ENCODE measurements at places on chromosomes 16 and 17.

- no peak for DNase-seq
These were observed 45.4 kb downstream of the BAHCC1 start for GRCh38 chr17:81440511-81441244.

DNA sequence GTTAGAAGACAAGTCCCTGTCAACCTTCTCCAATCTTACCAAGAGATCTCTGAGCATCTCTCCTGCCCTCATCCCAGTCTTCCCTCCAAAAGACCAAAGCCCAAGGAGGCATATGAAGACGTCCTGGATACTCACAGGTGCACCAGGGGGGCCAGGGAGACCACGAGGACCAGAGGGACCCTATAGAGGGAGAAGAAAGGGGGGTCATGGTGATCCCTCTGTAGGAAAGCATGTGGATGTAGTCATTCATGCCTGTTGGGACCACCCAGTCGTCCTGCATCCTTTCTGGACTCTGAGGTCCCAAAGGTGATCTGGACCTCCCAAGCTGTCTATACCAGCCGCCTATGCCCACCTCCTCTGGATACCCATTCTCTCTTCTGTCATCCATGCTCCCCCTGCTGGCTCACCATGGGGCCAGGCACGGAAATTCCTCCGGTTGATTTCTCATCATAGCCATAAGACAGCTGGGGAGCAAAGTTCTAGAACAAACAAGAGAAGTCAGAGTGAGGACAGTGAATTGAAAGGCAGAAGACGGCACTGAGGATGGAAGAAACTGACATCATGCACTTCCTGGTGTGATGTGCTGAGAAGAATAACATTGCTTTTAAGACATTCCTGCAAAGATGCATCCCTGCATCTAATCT, 3.3 kb downstream of the COL1A1 start:
- DNase-seq: peak; percentile 35

GRCh38 chr17:83164490-83164889, 85.1 kb downstream of the METRNL start:
- DNase-seq: no peak

GRCh38 chr16:7820816-7821215, 488.2 kb downstream of the RBFOX1 start:
- no peak for DNase-seq

- DNase-seq: no peak
These were observed 79.6 kb downstream of the BRIP1 start for GRCh38 chr17:61783556-61784304.

DNA sequence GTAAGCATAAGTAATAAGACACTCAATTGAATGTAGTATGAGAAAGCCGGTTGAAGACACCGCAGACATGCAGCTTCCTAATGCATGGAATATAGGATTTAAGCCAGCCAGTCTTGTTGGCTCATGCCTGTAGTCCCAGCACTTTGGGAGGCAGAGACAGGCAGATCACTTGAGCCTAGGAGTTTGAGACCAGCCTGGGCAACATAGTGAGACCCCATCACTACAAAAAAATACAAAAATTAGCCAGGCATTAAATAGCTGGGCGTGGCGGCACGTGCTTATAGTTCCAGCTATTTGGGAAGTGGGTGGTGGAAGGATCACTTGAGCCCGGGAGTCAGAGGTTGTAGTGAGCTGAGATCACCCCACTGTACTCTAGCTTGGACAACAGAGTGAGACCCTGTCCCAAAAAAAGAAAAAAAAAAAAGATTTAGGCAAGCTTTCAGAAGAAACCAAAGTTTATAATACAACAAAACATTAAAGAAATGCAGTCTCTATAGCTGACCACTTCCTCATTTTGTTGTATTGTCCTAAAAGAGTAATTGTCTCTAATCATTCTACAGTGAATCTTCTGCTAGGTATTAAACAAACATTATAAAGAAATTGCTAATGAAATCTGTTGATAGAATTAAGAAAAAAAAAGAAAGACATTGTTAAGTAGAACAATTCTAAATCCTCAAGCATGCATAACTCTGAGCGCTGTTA, 68.6 kb upstream of the KIFC3 start:
- no peak for DNase-seq

- DNase-seq: peak; percentile 62
These were observed 1.2 kb downstream of the RTN4RL1 start for GRCh38 chr17:2023692-2024571.

- DNase-seq: no peak
These were observed 223.7 kb downstream of the FOXL1 start for GRCh38 chr16:86802013-86802412.

DNA sequence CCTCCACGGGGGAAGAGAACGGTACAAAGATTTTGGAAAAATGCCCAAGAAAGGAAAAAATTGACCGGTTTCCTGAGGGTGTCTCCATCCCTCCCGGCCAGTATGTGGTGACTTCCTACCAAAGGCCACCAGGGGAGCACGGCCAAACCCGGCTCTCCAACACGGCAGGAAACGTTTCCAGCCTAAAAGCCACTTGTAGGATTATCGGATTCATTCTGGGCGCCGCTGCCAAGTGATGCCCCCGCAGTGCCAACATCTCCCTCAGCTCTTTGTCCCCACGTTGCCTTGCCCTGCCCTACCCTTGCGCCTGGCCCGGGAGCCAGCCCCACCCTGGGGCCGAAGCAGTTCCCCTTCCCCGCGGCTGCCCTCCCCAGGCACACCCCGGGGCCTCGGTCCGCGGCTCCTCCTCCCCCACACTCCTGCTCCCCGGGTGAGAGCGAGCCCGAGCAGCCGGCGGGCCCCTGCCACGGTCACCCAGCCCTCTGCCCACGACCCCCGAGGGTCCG, 688 bp downstream of the CRK start:
- peak; percentile 26 for DNase-seq

DNA sequence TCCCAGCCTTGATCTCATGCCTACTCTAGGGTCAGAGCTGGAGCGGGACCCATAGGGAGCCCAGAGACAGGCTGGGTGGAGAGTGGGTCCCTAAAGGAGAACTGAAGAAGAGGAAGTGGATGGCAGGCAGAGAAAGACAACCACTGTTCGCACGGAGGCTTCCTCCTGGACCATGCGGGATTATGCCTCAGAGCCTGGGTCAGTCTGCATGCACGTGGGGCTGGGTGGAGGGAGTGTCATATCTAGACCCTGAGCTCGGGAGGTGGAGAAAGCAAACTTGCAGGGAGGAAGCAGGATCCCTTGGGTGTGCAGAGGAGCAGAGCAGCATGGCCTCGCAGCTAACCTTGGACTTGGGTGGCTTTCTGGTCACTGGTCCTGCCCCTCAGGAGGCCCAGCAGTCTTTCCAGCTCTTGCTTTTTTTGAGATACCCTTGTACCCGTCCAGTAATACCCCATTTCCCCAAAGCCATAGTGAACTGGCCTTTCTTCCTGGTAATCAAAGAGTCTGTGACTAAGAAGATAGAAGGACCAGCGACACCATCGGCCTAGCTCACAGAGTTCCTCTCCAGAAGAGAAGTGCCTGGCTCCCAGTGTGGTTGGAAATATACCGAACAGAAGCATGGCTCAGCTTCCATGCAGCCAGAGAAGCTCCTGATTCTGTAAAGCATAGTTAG, 344.2 kb downstream of the CPPED1 start:
- no peak for DNase-seq

GRCh38 chr17:30554839-30555751, 77.9 kb downstream of the GOSR1 start:
- DNase-seq: no peak

DNA sequence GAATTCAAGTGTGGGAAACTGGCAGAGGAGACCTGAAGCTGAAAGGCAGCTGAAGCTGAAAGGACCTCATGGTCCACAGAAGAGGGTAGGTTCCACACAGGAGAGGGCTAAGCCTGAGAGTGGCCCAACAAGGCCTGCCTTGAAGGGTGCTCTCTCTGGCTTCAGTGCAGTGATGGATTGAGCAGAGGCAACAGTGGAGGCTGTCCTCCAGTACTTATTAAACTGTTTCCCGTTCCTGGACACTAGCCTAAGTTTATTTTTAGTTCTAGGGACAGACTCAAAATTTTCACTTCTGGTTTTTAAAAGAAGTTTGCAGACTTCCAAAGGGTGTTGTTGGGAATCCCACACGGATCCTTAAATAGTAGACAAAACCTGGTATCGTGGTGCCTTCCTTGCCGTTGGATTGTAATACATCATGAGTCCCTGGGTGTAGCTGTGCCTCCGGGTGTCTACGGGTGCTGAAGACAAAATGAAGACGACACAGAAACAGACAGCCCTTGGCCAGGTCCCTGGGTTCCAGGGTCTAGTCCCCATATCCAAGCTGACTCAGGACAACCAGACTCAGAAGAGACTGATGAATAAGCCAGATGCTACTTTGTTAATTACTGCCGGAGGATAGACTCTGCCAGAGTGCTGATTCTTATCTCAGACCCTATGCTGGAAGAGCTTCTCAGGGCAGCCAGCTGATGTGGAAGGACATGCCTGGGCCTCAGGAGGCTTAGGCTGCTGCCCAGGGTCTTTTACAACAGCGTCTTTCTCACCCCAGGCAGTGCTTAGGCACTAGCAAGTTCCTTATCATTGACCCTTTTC, 7.1 kb upstream of the CMTM4 start:
- DNase-seq: no peak

Data from central memory CD4-positive, alpha-beta T cell (primary cell).